NCI-H226 (cell line): ENCODE measurements at places on chromosomes 2 and 18.

- DNase-seq: no peak
These were observed 150.5 kb upstream of the XPO1 start for GRCh38 chr2:61688369-61689334.

GRCh38 chr18:60372132-60372531 lies 443 bp downstream of the MC4R start:
- no peak for DNase-seq

DNA sequence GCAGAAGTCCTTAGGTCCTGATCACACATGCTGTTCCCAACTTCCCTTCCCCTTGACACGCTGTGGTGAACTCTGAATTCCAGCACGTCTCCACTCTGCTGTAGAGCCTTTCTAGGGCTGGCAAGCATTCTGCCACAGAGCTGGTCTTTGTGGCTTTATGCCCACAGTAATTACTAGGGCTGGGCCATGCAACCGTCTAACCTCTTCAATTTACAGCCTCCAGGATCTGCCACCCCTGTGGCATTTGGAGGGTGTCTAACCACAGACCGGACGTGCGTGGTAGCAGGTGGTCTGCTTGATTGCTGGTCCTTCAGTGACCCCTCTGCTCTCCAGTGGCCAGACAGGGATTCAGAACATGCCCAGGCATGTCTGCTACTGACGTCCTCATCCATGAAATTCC lies 43.1 kb upstream of the TGFA start:
- DNase-seq: no peak

- DNase-seq: no peak
These were observed 7.1 kb downstream of the PKDCC start for GRCh38 chr2:42054714-42055430.

GRCh38 chr2:65232636-65233035 lies 5.0 kb downstream of the ACTR2 start:
- peak; percentile 14 for DNase-seq

GRCh38 chr18:77077401-77077800 lies 55.2 kb downstream of the MBP start:
- DNase-seq: no peak
